ENCODE measurements at places on chromosomes 7 and 10. TPM values are rescaled to one million over a fixed set of nuclear protein-coding genes. Genes with fewer than 3 reads are reported as not detected.

GRCh38 chr10:85548034-85548433 lies 818.6 kb downstream of the GRID1 start:
- DNase-seq, result no peak

Gene GLI3
- total RNA-seq, result 6.6 TPM

Gene COL13A1
- 34.1 TPM for total RNA-seq

DNA sequence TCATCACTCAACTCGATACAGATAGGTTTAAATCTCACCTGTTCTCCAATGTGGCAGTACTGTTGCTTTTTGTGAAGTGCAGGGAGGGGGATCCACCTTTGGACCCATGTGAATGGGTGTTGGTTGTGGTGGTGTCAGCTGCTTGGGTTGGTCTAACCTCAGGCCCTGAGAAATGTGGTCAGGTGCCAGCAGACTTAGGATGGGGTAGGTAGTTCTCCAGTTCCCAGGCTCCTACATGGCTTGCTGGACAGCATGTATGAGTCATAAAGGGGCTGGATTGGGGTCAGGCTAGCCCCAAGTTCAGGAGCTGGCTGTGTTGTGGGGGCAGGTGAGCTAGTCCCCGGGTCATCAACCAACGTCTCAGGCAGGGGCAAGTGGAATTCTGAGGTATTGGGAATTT lies 472.6 kb upstream of the CNTNAP2 start:
- DNase-seq, result no peak

GRCh38 chr10:95447685-95448084 lies 113.5 kb downstream of the SORBS1 start:
- no peak for DNase-seq

Gene AS3MT
- total RNA-seq, result 5.6 TPM

GRCh38 chr7:45881759-45882464 lies 6.4 kb upstream of the IGFBP1 start:
- DNase-seq, result no peak

Gene CNNM1
- total RNA-seq, result 0.68 TPM
